NCI-H1930 (cell line): ENCODE measurements at places on chromosomes 7 and 10.
A peak's percentile ranks its signal among the peaks of the same experiment; 100 is the strongest.

DNA sequence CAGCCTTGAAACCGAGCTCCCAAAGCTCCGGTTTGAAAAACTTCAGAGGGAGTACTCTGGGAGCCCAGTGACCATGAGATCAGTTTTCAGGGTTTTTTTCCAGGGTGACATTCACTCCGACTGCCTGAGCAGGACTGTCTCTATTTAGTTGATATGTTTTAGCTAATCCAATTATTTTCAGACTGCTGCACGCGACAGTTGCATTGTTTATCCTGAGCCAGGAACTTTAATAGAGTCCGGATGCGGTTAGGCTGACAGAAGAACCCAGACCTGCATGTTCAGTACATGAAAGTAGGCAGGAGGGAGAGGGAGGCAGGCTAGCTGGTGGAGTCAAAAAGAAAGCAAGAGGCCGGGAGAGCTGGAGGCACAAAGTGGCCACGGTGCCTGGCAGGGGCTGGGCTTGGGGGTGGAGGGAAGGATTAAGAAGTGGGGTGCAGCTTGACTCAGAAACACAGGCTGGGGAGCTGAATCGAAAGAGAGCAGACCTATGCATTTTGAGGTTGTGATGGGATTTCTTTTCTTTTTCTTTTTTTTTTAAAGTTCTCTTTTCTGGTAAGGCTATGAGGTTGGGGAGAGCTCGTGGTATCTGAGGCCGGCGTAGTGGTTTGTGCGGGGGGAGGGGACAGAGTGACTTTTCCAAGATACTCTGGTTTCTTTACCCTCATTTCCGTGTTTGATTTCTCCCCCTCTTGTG, 5.7 kb downstream of the GATA3 start:
- no peak for DNase-seq

GRCh38 chr7:25964483-25964991, 187.5 kb upstream of the NFE2L3 start:
- DNase-seq: no peak

- no peak for DNase-seq
These were observed 8.0 kb downstream of the CALHM3 start for GRCh38 chr10:103470761-103471653.

GRCh38 chr7:90320801-90321494, at the start of gene FAM237B:
Gene FAM237B (minus strand): TSS chr7:90321304. CDS start chr7:90319748, 1,556 bp downstream.
- DNase-seq: no peak

GRCh38 chr10:103603382-103603781, 109.9 kb downstream of the NEURL1 start:
- no peak for DNase-seq

- DNase-seq: no peak
These were observed 25.4 kb downstream of the AMZ1 start for GRCh38 chr7:2713370-2713769.

DNA sequence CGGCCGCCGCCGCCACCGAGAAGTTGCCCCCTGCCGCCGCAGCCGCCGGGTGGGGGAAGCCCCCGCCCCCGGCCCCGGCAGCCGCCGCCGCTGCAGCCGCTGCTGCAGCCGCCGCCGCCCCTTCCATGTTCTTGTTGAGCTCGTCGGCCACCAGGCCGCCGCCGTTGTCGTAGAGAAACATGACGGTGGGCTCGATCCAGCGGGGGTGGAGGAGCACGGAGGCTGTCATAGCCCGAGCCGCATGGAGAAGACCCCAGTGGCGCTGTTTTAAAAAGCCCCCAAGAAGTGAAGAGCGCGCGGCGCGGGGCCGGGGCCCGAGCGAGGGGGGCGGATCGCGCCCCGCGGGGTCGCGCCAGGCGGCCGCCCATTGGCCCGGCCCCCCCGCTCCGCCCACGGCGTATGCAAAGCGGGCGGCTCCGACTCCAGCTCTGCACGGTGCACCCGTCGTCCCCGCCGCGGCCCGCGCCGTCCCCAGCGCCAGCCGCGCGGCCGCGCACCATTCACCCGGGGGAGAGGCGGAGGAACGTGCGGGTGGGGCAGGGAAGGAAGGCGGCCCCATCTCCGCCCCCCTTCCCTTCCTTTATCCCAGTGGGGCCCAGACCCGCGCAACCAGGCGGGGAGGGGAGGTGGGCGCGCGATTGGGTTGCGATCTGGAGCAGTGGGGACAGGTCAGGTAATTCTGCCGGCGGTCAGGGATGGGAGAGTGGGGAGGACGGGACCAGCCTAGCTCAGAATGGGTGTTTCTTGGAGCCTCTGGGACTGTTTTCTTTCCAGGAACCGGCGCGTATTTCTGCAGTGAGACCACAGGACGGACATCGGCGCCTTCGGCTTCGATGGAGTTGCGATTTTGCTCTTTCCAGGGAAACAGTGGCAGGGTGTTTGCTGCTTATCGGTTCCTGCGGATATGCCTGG, at the start of gene HOXA13:
Gene HOXA13 (minus strand): TSS at position 243 of the 912 bp plus-strand sequence. CDS start 14 bp downstream, at position 229.
- DNase-seq: peak; percentile 69

GRCh38 chr7:108307595-108307994, 148.6 kb downstream of the NRCAM start:
- DNase-seq: no peak

DNA sequence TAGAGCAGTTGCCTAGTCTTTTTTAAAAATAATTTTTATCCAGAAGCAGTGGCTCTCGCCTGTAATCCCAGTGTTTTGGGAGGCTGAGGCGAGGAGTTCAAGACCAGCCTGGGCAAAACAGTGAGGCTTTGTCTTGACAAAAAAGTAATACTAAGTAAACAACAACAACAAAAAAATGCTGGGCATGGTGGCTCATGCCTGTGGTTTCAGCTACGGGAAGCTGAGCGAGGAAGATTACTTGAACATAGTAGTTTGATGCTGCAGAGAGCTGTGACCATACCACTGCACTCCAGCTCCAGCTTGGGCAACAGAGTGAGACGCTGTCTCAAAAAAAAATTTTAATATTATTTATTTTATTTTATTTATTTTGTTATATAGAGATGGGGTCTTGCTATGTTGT, 31.3 kb upstream of the TPST1 start:
- no peak for DNase-seq

DNA sequence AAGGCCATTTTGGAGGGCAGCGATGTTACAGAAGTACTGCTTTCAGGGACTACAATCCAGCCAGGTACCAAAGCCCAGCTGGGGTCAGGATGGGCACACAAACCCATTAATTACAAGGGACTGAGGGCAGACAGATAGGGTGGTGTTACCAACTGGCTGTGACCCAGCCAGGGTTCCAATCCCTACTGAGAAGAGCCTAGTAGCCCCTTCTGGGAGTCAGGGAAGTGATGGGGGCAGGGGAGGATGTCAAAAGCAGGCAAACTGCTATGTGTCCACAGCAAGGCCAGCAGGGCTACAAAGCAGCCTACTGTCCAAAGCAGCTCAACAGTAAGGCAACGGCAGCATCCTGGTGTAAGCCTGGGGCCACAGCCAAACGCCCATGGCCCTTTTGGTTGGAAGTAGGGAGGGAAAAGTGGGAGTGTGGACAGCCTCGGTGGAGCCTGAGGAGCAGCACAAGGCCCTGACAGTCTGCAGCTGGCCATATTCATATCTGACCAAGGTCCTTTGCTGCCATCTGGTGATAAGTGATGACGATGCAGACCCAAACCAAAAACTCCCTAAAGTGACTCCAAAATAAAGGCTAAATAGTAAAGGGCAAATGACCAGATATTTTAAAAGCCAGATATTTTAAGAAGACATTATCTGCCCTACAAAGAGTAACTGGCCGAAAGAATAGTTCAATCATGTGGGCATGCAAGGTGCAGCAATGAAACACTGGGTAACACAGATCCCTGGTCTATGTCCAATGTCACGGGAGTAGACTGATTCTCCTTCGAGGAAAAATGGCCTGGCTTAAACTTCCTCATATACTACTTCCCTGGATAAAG, 56.9 kb downstream of the XPNPEP1 start:
- no peak for DNase-seq

- DNase-seq: no peak
These were observed 470.0 kb downstream of the SUGCT start for GRCh38 chr7:40604601-40605438.

DNA sequence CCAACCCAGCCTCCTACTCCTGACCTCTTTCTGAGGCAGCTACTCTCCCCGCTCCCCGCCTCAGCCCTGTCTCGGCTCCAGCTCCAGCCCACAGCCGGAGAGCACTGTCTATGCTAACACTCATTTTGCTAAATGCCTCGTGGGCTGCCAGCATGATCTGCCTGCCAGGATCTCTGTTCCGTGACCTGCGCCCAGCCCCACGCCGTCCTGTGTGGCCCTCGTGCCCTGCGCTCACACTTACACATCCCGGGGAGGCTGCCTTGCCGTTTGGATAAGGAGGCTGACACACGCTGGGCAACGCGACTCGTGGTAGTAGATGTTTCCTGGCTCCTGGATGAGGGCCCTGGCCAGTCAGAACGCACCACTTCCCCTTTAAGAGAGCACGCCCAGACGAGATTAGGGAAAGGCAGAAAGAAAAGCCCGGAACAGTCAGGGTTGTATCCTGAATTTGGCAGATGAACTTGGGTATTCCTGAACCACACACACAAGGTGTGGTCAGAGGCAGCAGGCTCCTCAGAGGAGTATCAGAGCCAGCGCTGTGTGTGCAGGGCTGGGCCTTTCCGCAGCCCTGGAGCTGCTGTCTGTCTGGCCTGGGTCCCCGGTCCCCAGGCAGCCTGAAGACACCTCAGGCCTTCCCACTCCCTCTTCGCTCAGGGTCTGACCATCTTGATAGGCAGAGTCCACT, 97.7 kb upstream of the EFCAB10 start:
- DNase-seq: no peak

GRCh38 chr7:89926701-89927100, 227.6 kb upstream of the STEAP1 start:
- DNase-seq: no peak

- no peak for DNase-seq
These were observed 14.0 kb upstream of the ATXN7L1 start for GRCh38 chr7:105890290-105890997.

- DNase-seq: no peak
These were observed at the start of gene CPXM2 for GRCh38 chr10:123891144-123892071. Gene CPXM2 (minus strand): TSS chr10:123891807. CDS start chr10:123891659, 148 bp downstream.

DNA sequence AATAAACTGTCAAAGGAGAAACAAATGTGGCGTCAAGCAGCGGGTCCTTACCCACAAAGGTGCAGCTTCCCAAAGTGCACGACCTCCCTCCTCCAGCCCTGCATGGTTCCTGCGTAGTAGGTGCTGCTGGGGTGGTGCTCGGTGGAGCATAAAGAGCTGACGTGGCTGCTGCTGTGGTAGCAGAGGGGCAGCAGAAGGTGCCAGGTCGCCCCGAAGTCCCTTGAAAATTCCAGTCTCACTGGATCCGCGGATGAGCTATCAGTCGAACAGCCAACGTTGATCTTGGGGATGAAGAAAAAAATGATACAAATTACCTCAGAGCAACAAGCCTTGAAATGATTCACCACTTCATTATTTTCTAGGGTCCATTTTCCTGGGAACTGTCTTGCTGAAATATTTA, 105.0 kb upstream of the SLC26A5 start:
- no peak for DNase-seq

GRCh38 chr10:59857921-59858320, 48.4 kb downstream of the CCDC6 start:
- no peak for DNase-seq

DNA sequence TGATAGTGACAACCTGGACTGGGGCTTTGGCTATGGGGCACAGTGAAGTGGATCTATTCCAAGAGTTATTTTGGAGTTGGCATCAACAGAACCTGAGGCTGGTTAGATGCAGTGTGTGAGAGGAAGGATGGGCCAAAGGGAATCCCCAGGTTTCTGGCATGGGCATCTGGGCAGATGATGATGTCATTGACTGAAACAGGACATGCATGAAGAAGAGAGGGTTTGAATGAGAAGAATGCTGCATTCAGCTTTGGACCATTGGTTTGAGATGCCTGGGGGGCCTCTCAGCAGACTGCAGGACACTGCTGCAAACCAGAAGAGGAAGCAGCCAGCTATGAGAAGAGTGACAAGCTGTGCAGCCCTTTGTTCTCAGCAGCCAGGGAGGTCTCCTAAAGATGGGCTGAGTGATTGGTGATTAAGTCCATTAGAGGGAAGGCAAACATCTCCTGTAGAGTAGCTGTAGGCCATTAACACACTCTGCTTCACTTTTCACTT, 23.1 kb upstream of the PIK3CG start:
- DNase-seq: peak; percentile 20

- DNase-seq: no peak
These were observed 599.6 kb downstream of the INHBA start for GRCh38 chr7:41103331-41103730.

- DNase-seq: no peak
These were observed 5.9 kb downstream of the SAP25 start for GRCh38 chr7:100567751-100568175.

DNA sequence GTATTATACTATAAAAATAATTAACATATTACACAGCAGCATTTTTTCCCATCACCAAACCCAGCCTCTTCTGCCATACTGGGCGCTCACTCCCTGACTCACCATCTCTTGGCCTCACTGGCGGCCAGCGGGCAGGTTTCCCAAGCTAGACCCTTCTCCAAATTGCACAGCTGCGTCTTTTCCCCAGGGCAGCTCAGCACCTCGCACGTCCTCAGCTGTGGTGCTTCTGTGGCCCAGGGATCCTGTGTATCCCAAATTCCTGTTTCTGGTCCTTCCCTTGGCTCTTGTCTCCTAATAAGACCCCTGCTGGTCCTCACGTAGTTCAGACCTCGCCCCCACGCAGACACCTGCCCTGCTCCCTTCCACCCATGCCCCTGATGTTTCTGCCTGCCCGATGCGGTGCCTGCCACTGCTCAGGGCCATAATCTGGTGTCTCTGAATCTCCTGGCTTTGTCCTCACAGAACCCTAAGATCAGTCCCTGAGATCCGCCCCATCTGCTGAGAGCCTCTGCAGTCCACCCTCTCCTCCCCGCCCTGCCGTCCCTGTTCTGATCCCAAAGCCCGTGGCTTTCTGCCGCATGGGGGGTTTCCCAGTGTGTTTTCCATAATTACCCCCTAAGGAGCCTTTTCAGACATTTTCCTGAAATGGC, 290.1 kb downstream of the TCERG1L start:
- no peak for DNase-seq

DNA sequence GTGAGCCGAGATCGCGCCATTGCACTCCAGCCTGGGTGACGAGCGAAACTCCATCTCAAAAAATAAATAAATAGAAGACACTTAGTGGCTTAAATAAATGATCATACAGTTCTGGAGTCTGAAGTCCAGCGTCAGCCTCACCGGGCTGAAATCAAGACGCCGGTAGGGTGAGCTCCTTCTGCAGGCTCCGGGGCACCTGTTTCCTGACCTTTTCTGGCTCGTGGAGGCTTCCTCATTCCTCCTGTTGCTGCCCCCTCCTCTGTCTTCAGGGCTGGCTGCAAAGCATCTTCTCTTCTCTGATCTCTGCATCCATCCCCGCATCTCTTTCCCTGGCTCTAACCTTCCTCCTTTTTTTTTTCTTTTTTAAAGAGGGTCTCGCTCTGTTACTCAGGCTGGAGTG, 32.8 kb downstream of the LIMK1 start:
- DNase-seq: no peak

- no peak for DNase-seq
These were observed 22.5 kb upstream of the DDC start for GRCh38 chr7:50587737-50588136.

DNA sequence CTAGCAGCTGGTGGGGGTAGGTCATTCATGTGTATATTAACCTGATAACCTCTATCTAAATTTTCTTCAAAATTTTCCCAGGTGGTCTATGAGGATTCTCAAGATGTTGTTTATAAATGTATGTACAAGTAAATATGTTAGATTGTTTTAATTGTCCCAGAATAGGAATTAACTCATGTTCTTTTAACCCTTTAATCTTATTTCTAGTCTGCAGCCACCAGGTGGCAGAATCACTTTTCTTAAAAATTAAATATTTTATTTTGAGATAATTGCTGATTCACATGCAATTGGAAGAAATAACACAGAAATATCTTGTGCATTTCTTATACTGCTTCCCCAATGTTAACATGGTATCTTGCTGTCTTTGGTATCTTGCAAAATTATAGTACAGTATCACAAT, 589.5 kb downstream of the ARL4A start:
- no peak for DNase-seq

GRCh38 chr7:124618871-124619270, 146.7 kb downstream of the GPR37 start:
- no peak for DNase-seq
